ENCODE measurements at places on chromosomes 7 and 10.

- DNase-seq = no peak
These were observed 260.3 kb upstream of the TCERG1L start for GRCh38 chr10:131571865-131572264.

DNA sequence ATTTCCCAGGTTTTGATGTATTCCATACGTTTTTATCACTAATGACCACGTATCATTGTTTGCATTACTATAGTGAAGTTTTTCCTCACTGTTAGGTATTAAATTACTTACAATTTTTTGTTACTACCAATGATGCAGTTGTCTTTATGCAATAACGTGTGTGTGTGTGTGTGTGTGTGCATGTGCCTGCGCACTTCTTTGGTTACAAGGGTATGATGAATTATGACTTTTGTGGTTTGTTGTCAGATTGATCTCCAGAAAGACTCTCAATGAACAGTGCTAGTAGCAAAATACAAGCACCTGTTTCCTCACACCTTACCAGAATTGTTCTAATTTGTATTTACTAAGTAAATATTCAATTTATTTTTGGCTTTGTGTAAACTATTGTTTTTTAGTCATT, 51.5 kb downstream of the MCMBP start:
- DNase-seq = no peak

GRCh38 chr10:12422189-12422588, 72.8 kb downstream of the CAMK1D start:
- no peak for DNase-seq

GRCh38 chr7:152987656-152988055, 228.1 kb downstream of the ACTR3B start:
- no peak for DNase-seq

DNA sequence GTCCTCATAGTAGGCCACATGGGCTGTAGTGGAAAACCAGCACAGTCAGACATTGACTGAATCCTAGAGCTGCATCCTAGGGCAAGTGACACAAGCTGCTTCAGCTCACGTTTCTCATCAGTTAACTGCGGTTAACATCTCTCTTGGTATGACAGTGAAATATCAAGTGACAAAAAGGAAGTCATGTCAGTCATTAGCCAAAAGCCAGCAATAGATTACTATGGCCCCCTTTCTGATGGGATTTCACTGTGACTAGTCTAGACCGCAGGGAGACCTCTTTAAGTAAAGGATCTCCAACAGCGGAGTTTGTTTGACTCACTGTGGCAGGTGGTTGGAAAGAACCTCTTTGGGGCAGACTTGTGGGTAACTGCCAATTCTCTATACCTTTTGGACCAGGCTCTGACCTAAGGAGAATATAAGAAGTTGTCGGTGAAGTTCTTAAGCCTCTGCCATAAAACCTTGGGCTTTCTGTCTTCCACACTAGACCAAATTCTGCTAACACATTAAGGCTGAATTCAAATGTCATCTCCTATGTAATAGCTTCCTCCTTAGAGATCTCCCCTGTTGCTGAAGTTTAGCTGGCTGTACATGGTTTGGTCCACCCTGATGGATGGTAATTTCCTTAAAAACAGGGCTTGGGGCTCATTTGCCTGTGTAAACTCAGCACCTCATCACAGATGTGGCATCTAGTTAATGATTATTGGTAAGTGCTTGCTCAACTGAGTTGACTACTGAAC, 115.3 kb downstream of the SGMS1 start:
- no peak for DNase-seq

DNA sequence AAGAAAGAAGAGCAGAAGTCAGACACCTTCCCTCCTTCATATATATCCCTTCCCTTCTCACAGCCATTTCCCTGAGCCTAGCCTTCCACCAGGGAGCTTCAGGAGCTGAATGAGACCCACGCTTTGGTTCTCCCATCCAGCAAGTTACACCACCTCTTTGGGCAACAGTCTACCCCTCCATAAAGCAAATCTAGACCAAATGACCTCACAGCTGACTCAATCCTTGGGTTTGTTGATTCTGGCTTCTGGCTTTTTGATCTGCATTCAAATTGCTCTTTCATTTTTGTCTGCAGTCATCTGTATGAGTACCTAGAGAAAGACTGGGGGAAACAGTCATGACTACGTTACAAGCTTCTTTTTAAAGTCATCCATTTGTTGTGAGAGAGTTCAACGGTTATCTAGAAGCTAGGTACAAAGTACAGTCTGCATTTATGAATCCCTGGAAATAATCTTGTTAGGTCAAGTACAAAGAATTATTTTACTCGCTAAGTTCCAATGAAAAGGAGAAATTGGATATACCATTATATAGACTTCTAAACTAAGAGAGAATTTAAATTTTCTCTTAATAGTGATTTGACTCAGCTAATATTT, 86.3 kb downstream of the RAB11FIP2 start:
- no peak for DNase-seq

All from HCEC 1CT (cell line).